ENCODE measurements at places on chromosomes 1 and 21. TPM values are rescaled to one million over a fixed set of nuclear protein-coding genes. Genes with fewer than 3 reads are reported as not detected.

DNA sequence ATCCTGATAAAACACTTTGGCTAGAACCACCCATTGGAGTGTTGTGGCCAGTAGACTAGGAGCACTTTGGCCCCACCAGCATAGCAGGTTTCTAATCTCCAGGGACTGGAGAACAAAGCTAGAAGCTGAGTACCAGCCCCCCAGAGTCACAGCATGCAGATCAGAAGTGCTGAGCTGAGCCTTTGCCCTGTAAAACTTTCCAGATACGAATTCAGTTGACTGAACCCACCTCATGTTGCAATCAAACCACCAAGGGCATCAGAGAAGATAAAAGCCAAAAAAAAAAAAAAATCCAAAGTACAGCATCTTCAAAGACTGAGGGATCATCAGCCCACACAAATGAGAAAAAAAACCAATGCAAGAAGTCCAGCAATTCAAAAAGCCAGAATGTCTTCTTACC lies 8.7 kb upstream of the CD53 start:
- peaks cover 19% of the 10 kb centered on the region for H3K36me3 ChIP-seq
- DNase-seq = no peak
- no peaks in the 10 kb centered on the region for H3K27me3 ChIP-seq
- H3K27ac ChIP-seq = no peak overlapping the region
- H3K4me1 ChIP-seq = peaks cover 41% of the 10 kb centered on the region

DNA sequence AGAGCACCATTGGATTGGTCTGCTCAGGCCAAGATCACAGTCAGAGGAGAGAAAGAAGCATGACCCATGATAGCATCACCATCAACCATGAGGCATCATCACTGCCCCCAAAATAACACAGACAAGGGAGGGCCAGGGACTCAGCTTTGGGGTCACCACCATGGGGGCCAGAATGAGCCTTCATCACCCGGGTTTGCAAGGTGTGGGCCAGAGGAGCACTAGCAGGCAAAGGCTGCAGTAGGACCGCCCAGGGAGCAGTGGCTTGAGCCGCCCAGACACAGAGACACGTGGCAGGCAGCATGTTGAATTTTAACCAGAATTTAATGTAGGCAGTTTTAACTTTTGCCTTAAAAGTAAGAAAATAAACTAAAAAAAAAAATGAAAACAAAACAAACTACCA lies 53.7 kb upstream of the TMPRSS2 start:
- no peak overlapping the region for H3K4me3 ChIP-seq
- H3K4me1 ChIP-seq = peaks cover 18% of the 10 kb centered on the region
- DNase-seq = no peak

DNA sequence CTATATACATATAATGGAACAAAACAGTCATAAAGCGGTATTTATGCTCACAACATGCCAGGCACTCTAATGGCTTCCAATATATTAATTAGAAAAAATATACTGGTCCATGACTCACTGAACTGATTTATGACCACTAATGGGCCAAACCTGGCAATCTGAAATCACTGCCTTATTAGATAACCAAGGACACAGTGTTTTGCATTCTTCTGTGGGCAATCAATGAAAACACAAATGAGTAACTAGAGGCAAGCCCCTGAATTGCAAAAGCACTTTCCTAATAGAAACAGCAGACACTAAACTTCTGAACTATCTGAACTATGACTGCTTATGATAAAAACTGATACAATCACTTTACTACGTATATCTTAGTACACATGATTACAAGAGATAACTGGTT lies 3.5 kb downstream of the GCLM start:
- no peaks in the 10 kb centered on the region for H3K27me3 ChIP-seq
- H3K27ac ChIP-seq = no peak overlapping the region

DNA sequence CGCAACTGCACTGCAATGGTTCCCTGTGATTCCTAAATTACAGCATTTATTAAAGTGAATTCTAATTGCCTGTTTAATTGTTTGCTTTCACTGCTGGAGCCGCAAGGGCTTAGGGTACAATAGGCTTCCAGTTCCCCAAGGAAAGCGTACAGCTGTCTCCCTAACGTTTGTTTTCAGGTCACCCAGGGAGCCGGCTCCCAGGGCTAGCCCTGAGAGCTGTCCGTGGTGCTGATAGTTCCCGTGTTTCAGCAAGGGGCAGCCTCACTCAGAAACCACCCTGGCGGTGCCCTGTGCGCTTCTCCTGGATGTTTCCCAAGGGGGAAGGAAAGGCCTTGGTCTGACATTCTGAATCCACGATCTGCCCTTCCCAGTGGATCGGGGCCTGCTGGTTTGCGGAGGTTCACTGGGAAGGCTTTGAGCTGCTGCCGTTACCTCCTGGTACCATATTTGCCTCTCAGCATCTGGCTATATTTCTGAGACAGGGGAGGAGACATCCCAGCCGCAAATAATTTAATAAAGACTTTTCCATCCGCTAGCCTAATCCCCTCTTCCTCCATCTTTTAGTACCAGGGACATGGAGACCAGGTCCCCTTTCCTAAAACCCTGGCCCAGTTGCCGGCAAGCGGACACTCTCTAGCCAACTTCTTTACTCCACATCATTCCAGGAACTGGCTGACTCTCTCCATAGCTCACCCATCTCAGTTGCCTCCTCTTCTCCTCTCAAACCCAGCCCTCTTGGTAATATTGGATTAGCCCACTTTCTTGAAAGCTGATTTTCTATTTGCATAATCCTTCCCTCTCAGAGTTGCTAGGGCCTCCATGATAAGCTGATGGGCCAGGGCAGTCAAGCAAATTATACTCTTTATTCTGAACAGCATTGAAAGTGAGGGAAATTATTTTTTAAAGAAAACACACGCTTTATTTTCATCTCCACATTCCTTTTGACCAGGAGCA lies 149.0 kb downstream of the IGSF21 start:
- H3K36me3 ChIP-seq = no peaks in the 10 kb centered on the region
- peaks cover 16% of the 10 kb centered on the region for H3K27me3 ChIP-seq
- no peak overlapping the region for H3K27ac ChIP-seq
- DNase-seq = peak; percentile 5
- H3K4me3 ChIP-seq = no peak overlapping the region
- H3K4me1 ChIP-seq = no peaks in the 10 kb centered on the region

- no peaks in the 10 kb centered on the region for H3K27me3 ChIP-seq
- no peaks in the 10 kb centered on the region for H3K4me1 ChIP-seq
- no peaks in the 10 kb centered on the region for H3K36me3 ChIP-seq
- H3K27ac ChIP-seq = no peak overlapping the region
These were observed 13.8 kb downstream of the NPHP4 start for GRCh38 chr1:5978452-5978851.

GRCh38 chr1:24855474-24855873 lies 74.6 kb downstream of the RUNX3 start:
- H3K27ac ChIP-seq = no peak overlapping the region
- H3K4me1 ChIP-seq = peaks cover 10% of the 10 kb centered on the region
- H3K27me3 ChIP-seq = no peaks in the 10 kb centered on the region
- H3K36me3 ChIP-seq = no peaks in the 10 kb centered on the region

GRCh38 chr1:115314765-115315164 lies 23.3 kb downstream of the NGF start:
- H3K36me3 ChIP-seq = no peaks in the 10 kb centered on the region
- H3K4me3 ChIP-seq = no peak overlapping the region
- peaks cover 20% of the 10 kb centered on the region for H3K27me3 ChIP-seq
- no peak for DNase-seq
- no peak overlapping the region for H3K27ac ChIP-seq

GRCh38 chr1:40651138-40651857 lies 14.2 kb downstream of the RIMS3 start:
- peaks cover 14% of the 10 kb centered on the region for H3K27me3 ChIP-seq
- no peak overlapping the region for H3K4me3 ChIP-seq
- peaks cover 8% of the 10 kb centered on the region for H3K4me1 ChIP-seq
- H3K27ac ChIP-seq = no peak overlapping the region
- no peaks in the 10 kb centered on the region for H3K36me3 ChIP-seq
- no peak for DNase-seq

DNA sequence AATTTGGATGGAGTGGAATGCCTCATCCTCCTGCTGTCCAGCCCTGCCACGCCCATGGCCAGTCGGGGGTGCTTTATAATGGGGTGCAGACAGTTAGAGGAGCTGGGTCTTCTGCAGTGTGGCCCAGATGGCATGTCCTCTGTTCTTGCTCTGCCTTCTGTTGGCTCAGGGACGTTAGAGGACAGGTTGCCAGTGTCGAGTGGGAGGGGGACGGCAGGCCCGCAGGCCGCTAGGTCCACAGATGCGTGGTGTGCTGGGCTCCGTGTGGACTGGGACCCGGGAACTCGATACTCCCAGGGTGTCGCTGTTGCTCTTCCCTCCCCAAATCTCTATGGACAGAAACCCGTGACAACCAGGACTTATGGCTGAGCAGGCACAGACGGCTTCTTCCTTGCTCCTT lies 33.3 kb downstream of the SIM2 start:
- no peak overlapping the region for H3K4me3 ChIP-seq
- H3K36me3 ChIP-seq = peaks cover 2% of the 10 kb centered on the region
- no peaks in the 10 kb centered on the region for H3K4me1 ChIP-seq
- no peak overlapping the region for H3K27ac ChIP-seq
- peaks cover 13% of the 10 kb centered on the region for H3K27me3 ChIP-seq

DNA sequence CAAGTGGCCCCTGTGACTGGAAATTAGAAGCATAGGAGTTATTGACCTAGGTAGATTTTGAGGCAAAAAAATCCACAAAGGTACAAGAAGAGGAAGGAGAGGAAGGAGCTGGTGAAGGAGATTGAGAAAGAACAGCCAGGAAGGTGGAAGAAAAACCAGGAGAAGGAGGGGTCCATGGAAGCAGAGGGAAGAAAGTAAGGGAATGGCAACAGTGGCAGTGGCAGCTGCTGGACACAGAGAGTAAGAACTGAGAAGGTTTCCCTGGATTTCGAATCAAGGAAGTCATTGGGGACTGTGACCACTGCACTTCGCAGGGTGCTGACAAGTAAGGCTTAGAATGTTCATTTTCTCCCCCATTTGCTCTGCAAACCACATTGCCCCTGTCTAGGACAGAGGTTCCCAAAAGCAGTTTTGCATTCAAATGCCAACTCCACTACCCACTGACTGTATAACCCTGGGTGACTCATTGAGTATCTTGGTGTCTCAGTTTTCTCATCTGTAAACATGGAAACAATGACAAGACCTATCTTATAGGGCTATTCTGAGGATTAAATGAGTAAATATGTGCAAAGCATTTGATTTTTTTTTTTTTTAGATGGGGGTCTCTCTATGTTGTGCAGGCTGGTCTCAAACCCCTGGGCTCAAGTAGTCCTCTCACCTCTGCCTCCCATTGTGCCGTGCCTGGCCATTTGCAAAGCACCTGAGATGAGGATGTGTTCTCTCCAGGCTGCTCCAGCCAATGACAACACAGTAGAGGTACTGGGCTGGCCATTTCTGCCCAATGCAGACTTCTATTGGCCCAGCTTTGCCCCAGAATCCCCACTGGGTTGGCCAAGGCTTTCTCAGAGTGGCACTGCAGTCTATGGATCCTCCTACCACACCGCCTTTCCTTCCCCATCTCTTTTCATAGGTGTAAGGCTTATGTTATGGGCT lies 9.3 kb upstream of the CAPN2 start:
- no peaks in the 10 kb centered on the region for H3K27me3 ChIP-seq
- H3K4me3 ChIP-seq = peak overlapping the region; percentile 10
- H3K27ac ChIP-seq = no peak overlapping the region
- H3K4me1 ChIP-seq = peaks cover 87% of the 10 kb centered on the region
- DNase-seq = peak; percentile 55

- no peak overlapping the region for H3K27ac ChIP-seq
- H3K27me3 ChIP-seq = peaks cover 15% of the 10 kb centered on the region
- no peak overlapping the region for H3K4me3 ChIP-seq
These were observed 35.5 kb upstream of the NPL start for GRCh38 chr1:182754087-182754486.

GRCh38 chr1:10856863-10857598 lies 60.6 kb upstream of the CASZ1 start:
- no peaks in the 10 kb centered on the region for H3K36me3 ChIP-seq
- DNase-seq = no peak
- H3K4me3 ChIP-seq = no peak overlapping the region
- H3K27ac ChIP-seq = no peak overlapping the region
- H3K27me3 ChIP-seq = peaks cover 20% of the 10 kb centered on the region
- no peaks in the 10 kb centered on the region for H3K4me1 ChIP-seq

- H3K27ac ChIP-seq = no peak overlapping the region
These were observed 26.3 kb upstream of the ZNF648 start for GRCh38 chr1:182087719-182088350.

- no peak within 1 kb of the TSS for H3K4me3 ChIP-seq
- H3K4me1 ChIP-seq = peaks cover 13% of the 10 kb centered on the region
- H3K27me3 ChIP-seq = peaks cover 6% of the 10 kb centered on the region
- H3K27ac ChIP-seq = no peak within 1 kb of the TSS
- peaks cover 2% of the 10 kb centered on the region for H3K36me3 ChIP-seq
- DNase-seq = no peak
These were observed at the start of gene LYPD8 for GRCh38 chr1:248755517-248755916. Gene LYPD8, minus strand, starts transcription at chr1:248755759. Its CDS starts 4,678 bp downstream, at chr1:248751081.

GRCh38 chr21:44333509-44334328 lies 5.5 kb downstream of the CFAP410 start:
- H3K4me1 ChIP-seq = peaks cover 12% of the 10 kb centered on the region
- no peak overlapping the region for H3K4me3 ChIP-seq
- no peak overlapping the region for H3K27ac ChIP-seq
- no peaks in the 10 kb centered on the region for H3K36me3 ChIP-seq

DNA sequence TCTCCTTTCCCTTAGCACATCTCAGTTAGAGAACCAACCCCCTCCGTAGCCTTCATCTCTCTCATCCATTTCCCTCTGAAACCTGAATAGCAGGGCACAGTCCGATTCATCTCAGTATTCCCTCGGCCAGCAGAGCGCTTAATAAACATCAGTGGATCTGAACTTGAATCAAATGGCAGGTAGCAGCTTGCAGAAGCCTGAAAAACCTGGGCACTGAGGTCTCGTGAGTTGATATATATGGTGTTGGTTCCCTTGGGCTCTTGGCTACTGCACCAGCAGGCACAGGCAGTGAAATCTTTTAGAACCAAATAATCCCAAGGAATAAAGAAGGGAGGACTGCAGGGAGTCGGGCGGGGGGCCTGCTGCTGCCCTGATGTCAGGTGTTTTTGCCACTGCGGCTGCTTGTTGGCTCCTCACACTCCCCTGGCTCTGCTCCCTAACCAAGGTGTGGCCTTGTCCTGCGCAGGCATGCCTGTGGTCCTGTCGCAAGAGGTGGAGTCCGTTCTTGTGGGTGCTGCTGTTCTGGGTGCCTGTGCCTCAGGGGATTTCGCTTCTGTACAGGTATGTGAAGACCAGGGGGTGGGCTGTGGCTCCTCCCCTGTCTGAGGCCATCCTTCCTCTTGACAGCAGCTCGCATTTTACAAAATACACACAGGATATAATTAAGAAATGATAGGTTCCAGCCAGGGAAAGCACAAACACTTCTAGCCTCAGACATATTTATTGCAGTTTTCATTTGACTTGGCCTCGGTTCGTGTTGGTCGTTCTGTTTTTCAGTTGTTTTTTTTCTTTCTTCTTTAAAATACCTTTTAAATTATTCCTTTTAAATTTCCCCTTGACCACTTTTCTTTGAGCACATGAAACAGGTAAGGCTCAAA lies 140.9 kb upstream of the HOOK1 start:
- no peaks in the 10 kb centered on the region for H3K27me3 ChIP-seq
- no peaks in the 10 kb centered on the region for H3K36me3 ChIP-seq
- H3K4me1 ChIP-seq = peaks cover 6% of the 10 kb centered on the region
- H3K4me3 ChIP-seq = no peak overlapping the region

Gene NECTIN4
- not detected for total RNA-seq

Gene CFHR4
- not detected for total RNA-seq

Gene OR10Z1
- not detected for total RNA-seq

Gene OR2M3
- not detected for total RNA-seq

Gene IL24
- 5.2 TPM for total RNA-seq

Gene AMY1A
- total RNA-seq = not detected
